ENCODE measurements at places on chromosomes 12 and 14.

DNA sequence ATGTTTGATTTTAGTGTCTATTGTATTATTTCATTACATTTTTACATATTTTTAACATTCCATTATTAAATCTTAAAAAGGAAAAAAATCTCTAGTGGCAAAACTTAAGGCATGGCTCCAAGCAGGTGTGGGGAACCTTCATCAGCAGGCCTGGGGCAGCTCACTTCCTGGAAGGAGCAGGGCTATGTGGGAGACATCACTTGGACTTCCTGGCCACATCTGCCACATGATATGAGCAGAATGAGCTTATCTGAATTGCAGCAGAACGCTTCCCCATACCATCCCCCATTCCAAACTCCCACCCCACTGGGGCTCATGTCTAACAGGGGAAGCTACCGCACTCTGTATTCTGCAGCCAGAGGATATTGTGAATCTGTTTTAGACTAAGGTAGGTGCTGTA lies 35.0 kb upstream of the KCNA1 start:
- DNase-seq, result no peak

- no peak for DNase-seq
Observed at GRCh38 chr14:54709444-54709843, 142.5 kb downstream of the SAMD4A start.

DNA sequence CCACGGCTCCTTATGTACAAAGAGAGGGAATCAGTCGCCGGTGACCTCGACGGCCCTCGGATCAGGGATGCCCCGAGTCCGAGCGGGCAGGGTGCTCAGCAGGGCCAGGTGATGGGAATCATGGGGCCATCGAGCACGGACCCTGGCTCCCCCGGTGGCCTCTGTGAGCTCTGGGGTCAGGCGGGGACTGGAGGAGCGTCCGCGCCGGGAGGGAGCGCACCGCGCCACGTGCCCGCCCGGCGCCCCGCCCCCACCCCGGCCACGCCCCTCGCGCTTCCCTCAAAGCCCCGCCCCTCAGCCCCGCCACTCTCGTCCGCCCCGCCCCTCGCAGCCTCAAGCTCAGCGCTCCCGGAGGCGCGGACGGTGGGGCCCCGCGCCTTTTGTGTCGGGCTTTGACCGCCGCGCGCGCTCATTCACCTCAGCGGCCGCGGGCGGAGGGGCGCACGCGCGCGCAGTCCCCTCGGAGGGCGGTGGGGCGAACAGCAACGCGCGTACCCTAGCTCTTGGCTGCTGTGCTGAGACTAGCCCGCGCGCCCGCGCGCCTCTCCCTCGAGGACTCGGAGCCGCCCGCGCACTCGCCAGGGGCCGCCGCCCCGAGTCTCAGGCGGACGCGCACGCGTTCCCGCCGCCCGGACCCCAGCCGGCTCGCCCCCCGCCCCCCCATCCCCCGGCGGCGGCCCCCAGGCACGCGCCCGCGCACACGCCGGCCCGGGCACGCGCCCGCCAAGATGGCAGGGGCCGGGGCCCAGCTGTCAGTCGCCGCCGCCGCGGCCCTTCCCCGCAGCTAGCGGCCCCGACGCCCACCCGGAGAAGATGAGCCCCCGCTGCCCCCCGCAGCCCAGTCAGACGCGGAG lies 93.9 kb upstream of the EVL start:
- peak; percentile 64 for DNase-seq

DNA sequence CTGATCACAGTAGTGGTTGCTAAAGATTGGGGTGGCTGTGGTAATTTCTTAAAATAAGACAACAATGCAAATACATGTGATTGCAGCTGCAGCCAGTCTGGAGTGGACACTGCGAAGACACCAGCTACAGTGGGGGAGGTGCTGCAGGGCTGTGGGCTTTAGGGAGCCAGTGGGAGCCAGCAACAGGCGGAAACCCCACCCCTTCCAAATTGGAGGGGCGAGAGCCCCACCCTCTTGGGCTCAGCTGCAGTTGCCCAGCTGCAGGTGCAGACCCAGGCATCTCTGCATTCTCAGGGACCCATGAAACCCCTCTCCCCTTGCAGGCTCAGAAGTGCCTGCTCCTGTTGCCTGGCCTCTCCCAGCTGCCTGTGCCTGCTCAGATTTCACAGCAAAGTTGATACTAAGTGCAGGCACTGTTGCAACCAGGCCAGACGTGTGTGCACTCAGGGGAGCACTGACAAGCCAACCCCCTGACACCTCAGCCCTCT lies 104.8 kb downstream of the MYF5 start:
- DNase-seq, result no peak

DNA sequence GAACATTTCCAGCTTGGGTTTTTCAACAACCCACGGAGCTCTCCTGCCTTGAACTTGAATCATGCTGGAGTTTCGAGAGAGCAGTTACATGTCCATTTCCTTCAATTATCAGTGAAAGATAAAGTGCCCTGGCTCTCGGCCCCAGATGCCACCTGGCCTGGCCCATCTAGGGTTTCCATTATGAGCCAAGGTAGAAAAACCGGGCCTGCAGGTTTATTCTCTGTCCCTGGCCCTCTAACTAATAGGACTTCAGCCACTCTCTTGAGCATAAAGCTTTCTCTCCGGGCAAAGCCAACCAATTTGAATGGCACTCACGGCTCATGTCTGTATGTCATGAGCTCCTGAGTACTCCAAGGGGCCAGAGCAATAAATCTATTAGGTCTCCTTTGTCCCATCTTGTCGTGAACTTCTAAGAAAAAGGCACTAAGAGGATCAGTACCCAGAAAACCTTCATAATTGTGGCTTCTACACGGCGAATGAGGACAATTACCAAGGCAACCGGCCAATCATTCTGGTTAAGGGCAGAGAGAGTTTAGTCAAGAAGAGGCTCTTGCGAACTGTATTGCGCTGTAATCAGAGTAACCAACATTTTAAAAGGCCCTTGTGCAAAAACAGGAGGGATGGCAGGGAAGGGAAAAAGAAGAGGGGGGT lies 392.3 kb downstream of the MED13L start:
- DNase-seq, result no peak

GRCh38 chr12:13252616-13253015 lies 56.1 kb downstream of the EMP1 start:
- no peak for DNase-seq

DNA sequence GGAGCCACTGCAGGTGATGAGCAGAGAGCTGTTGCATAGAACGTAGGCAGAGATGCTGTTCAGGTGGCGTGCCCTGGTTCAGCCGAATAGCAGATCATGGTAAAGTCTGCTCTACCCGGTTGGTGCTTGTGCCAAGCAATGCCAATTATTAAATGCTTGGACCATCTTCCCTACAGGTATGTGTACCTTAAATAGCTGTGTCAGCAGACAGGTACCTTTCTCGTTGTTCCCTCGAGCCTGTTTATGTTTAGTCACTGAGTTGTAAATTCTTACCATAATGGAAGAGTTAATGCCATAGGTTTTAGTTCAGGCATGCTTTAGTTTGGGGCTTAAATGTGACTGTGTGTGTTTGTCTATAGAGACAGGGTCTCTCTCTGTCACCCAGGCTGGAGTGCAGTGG lies 112.5 kb upstream of the CPM start:
- DNase-seq, result no peak

DNA sequence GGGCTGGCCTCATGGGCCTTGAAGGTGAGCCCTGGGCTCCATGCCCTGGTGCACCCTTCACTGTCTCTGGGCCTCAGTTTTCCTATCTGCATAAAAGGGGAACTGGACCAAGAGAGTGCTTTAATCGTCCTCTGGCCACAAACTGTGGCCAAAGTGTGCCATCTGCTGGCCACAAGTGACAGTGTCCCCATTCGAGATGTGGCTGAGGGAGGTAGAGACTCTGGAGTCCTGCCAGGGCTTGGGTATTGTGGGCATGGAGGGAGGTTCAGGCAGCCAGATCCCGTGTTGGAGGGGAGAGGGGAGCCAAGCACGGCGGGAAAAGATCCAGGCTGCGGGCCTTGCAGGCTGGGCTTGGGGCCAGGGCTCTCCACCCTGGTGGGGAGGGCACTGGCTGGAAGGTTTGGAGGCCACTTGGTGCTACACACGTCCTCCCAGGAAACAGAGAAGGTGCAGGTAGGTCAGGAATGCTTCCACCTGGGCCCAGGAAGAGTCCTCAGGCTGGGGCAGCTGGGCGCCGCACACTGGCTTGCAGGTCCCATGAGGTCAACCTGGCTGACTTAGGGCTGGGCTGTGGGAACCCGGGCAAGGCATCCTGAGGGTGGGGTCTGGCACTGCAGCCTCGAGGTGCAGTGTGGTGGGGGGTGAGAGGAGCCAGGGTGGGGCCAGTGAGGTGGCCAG lies 7.3 kb upstream of the KIF26A start:
- no peak for DNase-seq

DNA sequence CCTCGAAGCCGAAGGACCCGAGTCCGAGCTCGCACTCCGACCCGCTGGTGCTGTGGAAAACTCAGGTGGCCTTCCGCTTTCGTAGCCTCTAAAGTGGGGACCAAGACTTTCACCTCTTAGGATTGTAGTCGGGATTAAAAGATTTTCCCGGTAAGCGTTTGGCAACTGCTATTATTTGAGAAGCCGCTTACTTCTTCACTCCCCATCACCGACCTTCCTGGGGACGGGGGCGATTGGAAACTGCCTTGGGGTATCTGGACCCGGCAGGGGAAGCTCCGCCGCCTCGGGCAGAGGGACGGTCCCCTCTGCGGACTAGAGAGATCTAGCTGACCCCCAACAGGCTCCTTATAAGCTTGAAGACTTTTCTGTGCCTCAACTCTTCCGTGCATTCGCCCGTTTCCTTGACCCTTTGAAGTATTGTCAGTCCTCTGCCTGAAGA lies 659 bp downstream of the TRAFD1 start:
- no peak for DNase-seq

DNA sequence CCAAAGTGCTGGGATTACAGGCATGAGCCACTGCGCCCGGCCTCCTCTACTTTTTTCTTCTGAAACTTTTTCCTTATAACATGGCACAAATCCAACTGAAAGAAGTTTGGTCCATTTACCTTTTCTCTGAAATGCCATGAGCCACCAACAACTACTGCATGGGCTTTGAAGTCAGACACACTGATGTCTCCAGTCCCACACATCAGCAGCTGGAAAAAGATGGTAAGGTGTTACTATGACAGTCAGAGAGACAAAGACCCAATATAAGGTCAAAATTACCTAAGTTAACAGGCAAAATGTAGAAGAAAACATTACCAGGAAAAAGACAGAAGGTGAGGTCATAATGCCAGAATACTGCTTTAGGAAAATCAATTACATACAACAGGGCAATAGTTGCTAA lies 48.2 kb downstream of the AREL1 start:
- no peak for DNase-seq

DNA sequence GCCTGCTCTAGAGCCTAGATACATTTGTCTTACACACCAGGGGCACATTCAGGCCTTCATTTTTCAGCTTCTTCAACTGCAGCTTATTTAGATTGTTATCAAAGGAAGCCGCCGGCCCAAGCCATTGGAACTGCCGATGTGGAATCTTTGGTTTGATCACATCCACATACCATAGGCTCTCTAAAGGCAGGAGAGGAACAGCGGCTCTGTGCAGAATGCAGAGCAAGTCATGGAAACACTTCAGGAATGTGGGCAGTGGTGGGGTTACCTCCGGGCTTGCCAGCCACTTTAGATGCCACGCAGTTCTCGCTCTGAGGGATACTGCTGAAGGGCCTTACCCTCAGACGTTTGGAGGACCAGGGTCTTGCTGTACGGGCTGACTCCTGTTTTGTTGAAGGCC lies 53.4 kb upstream of the PYGL start:
- no peak for DNase-seq

GRCh38 chr12:91629440-91629839 lies 446.8 kb upstream of the DCN start:
- no peak for DNase-seq

GRCh38 chr12:127803545-127803944 lies 463.4 kb upstream of the TMEM132C start:
- no peak for DNase-seq

DNA sequence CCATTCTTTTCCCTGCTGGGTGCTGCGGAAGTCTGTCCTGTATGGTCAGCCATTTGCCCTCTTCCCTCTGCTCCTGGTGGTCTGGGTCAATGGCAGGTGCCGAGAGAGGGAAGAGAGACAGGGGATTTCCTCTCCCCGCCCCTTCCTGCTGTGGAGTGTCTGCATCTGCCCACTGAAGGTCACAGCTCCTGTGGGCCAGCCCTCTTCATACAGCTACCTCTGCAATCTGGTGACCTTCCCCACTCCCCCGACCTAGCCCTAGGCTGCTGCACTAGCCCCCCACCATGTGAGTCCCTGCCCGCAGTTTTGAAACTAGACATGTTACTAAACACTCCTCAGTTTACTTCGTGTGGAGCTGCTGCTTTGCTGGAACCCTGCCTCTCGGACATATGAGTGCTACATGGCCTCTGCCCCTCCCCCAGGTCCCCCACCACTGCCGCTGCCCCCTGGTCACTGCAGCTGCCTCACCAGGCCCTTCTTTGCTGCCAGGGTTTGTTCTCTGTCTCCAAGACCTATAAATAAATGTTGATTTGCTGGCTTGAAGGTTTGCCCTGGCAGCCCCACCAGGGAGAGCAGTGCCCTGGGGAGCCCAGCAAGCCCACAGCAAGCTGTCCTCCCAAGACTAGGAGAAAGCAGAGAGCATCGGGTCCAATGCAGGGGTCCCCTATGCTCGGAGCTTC lies 102.9 kb downstream of the DPF3 start:
- no peak for DNase-seq

DNA sequence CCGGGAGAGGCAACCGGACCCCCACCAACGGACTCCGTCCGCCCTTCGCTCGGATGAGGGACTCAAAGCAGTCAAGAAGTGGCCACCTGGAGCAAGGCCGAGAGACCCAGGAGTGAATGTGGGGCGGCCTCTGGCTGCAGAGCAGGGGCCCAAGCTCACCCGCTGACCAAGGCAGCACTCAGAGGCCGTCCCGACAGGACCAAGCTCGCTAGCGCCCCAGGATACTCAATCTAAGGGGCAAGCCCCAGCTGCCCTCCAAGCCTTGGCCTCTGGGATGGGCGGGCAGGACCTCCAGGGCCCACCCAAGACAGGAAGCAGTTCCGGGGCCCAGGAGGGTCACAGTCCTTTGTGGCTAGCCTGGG lies 936 bp downstream of the AKT1 start:
- no peak for DNase-seq
